Activated T-helper 1 cell treated with anti-CD3 and anti-CD28 coated beads, Interleukin-2, amount 50 U/mL, for 16 hours (primary cell): ENCODE measurements at places on chromosomes 16 and 17.

DNA sequence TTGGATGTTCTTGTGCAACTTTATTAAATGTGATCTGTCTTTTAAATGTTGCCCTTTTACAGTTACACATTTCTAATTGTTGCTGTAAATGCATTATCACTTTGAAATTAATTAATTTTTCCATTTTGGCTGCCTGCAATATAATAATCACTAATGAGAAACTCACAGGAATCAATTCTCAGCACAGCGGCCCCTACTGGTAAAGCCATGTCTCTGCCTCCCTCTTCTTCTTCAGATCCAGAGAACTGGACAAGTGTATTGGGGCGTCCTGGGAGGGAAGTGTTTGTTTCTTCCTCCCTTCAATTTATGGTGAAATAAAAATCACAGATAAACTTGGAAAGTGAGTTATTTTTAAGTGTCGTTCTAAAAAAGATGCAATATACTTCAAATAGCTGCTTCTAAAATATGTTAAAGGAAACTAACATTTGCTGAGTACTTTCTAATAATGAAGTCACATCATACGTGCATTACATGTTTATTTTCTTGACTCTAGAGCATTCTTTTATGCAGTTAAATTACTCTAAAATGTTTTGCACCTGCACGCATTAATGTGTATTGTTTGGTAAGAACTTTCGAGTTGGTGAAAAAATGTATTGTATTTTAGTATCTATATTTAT, 338.0 kb downstream of the WWOX start:
- DNase-seq = peak; percentile 0

DNA sequence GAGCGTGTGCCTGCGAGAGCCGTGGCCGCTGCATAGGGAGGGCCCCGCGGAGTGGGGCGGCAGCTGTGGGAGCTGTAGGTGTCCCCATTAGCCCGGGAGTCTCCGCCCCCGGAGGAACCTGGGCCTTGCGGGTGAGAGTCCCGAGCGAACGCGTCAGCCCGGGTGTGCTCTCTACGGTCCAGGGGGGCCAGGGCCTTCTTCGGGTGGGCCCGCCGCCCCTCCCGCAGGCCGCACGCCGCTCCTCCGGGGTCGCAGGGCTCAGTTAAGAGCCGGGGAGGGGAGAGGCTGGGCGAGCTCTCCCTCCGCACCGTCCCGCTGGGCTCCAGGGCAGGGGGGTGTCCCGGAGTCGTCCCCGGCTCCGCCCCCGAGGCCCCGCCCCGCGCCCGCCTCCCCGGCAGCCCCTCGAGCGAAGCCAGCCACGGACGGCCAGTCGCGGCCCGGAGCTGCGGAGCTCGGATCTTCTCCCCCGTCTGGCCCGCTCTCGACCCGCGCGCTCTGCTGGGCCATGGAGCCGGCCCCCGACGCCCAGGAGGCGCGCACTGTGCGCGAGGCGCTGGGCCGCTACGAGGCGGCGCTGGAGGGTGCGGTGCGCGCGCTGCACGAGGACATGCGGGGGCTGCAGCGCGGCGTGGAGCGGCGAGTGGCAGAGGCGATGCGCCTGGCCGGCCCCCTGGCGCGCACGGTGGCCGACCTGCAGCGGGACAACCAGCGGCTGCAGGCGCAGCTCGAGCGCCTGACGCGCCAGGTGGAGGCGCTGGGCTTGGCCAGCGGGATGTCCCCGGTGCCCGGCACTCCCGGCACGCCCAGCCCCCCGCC, at the start of gene SMTNL2:
SMTNL2 (plus strand) TSS at position 429 of the 816 bp plus-strand sequence; CDS start at position 506, 77 bp downstream.
- no peak for DNase-seq

- DNase-seq = no peak
Measured at GRCh38 chr16:5607169-5607568, 509.6 kb upstream of the EEF2KMT start.

DNA sequence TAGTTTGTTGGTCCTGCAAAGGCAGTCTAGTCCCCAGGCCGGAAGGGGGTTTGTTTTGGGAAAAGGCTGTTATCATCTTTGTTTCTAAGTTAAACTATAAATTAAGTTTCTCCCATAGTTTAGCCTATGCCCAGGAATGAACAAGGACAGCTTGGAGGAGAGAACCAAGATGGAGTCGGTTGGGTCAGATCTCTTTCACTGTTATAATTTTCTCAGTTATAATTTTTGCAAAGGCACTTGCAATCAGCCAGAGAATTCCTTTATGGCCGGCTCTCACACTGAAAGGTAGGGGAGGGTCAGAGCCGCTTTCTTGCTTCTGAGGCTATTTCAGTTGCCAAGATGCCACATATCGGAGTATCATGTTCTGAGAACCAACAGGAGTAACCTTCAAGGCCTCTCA, 59.2 kb upstream of the ATF7IP2 start:
- no peak for DNase-seq

- DNase-seq = no peak
Measured at GRCh38 chr16:12132290-12132689, 155.8 kb downstream of the SNX29 start.

- no peak for DNase-seq
Measured at GRCh38 chr16:61413021-61413420, 623.2 kb downstream of the CDH8 start.

DNA sequence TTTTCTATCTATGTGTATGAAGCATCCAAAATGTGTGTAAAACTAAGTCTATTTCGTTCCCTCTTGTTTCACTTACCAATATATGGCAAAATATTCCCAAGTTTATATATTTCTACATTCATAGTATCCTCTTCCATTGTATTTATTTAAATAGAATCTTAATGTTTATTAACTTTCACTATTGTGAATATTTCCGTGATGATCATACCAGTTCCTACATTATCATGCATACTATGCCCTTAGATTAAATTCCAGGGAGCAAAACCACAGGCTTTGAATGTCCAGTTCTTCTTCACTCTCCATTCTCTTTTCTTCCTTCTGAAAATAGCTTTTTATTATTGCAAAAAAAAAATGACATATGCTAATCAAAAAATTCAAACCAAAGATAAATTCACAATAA, 4.0 kb downstream of the MAP2K6 start:
- DNase-seq = no peak

DNA sequence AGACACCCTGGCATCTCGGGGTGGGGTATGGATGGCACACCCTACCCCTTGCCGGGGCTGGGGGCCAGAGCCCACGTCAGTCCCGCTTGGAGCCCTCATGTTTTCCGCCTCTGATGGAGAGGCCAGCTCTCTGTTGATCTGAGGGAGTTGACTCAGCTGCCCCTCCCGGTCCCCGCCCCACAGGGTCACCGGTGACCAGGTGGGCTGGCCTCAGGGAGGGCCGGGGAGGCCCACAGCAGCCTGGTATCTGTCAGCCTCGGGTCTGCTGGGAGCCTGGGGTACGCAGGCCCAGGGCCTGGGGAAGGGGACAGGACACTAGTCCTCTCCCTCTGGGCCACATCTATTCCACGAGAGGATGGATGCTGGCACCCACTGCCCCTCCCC, 109.5 kb upstream of the CIBAR2 start:
- DNase-seq = no peak

DNA sequence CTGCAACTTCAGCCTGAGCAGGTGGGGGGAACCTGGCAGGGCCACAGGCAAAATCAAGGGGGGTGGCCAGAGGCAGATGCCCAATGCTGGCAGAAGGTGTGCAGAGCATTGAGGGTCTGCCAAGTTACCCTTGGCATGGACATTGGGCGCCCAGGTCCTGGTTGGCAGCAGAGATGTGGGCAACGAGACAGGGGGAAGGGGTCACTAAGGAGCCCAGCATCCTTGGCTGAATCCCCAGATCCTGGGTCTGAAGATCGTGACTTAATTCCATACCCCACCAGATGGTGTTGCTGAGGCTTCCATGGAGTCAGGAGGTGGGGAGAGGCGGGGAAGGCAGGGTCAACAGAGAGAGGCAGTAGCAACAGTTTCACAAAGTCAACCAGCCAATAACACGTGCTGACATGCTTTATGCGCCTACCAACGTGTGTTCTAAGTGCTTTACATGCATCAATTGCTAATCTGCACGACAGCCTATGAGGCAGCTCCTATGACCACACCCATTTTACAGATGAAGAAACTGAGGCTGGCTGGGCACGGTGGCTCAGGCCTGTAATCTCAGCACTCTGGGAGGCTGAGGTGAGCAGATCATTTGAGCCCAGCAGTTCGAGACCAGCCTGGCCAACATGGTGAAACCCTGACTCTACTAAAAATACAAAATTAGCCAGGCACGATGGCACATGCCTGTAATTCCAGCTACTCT, 83.3 kb downstream of the GSG1L start:
- no peak for DNase-seq

DNA sequence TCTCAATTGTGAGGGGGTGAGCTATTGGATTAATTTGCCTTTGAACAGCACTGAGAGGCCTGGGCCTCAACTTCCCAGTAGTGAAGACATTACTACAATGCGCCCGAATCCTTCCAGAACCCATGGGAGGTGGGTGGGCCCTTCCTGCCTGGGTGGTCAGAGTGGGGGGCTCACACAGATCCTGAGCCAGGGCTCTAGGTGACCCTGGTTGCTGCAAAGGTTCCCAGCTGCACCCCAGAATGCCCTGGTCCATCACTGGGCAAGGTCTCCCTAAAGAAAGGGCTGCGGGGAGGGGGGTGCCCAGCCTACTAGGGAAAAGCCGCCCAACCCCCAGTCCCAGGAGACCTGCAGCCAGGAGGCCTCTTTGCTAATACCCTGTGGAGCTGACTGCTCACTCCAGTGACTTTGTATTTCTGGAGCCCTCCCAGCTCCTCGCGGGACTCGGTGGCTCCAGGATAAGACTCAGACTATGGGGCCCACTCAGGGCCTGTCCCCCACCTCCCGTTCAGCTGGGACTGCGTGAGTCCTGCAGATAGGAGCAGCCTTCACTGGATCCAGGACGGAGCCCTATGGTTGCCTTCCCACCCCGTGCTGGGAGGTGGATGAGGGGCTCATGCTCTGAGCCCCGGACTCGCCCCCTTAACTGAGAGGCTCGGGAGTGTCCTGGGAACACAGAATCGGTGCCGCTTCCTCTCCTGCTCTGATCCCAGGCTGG, 40.2 kb downstream of the SLC7A5 start:
- DNase-seq = no peak

- no peak for DNase-seq
Measured at GRCh38 chr17:58325976-58326468, 2.6 kb downstream of the TSPOAP1 start.

DNA sequence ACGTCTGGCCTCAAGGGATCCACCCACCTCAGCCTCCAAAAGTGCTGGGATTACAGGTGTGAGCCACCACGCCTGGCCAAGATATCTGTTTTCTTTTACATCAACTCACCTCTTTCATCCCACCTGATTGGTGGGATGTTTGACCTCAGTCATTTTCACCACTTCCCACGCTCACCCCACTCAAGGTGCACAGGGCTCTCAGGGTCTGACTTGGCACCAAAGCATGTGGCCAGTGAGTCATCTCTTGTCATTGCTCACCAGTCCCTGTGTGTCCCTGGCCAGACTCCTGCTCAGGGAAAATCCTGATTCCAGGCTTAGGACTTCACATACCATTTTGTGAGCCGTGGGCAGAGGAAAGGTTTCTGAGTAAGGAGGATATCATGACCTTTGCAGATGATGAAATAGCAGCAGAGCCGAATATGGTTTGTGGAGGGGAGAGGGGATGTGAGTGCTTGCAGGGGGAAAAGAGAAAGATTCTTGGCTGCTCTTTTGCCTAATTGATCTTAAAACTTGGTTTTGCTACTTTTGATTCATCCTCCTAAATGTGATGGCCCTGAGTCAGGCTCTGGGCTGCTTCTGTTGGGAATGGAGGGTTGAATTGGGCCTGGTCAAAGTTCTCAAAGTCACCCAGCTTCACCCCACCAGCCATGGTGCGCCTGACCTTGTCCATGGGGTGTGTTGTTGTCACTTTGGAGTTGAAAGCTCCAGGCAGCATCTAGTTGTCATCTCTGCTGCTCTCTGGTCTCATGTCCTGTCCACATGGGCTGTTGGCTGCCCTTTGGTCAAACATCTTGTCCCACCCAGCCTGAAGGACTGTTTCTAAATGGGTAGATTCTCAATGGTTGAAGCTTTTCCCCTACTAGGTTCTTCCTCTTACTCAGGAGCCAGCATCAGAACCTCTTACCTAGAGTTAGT, 6.0 kb upstream of the KCNH6 start:
- no peak for DNase-seq

DNA sequence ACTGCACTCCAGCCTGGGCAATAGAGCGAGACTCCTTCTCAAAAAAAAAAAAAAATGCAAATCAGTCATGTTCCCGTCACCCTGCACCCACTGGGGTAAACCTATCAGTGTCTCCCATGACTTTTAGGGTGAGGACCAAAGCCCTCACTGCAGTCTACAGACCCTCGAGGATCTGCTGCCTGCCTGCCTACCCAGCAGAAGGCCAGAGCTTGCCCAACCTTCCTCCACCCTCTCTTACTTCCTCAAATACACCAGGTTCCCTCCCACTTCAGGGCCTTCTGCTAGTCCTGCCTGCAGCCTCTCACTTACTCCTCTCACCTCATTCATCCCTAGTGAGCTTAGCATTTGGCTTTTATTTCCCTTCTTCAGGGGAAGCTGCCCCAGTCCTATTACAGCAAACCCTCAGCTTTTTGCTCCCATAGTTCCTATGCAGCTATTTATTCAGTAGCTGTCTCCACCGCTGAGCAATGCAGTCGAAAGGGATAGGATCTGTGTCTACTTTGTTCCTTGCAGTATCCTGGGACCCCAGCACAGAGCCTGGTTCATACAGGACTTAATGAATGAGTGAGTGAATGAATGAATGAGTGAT, 17.8 kb upstream of the TOB1 start:
- no peak for DNase-seq

GRCh38 chr17:79023180-79023705, 726 bp upstream of the C1QTNF1 start:
- no peak for DNase-seq

DNA sequence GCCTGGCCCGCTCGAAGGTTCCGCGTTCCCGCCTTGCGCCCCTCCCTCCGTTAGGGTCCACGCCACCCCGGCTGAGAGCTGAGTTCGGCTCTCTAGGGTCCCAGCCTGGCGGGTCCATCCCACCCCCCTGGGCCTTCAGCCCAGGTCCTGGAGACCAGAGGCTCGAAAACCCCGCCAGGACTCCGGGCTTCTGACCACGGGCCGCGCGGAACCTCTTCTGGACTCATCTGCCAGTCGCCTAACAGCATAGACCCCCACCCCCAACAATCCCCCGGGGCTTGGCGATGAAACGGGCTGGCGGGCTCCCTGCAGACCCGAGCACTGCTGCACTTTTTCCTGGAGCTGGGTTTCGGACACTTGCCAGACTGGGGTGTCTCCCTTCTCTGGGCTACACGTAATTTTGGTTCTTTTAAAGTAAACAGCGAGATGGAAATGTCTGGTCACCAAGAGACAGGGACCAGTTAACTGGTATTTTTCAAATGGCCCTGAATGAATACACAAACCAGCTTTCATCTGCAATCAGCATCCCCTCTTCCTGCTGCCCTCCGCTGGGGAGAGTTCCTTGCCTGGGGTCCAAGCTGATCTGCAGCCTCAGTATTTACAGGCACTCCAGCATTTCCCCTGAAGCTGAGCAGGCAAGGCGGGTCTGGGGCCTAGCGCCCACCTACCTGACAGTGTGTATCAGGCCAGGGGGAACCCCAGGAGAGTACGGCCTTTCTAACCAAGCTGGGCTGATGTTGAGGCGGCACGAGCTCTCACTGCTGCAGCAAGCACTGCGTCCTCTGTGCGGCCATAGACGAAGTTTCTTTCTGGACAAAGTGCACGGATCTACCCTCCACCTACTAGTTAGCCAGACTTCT, 639 bp upstream of the TRIM65 start:
- DNase-seq = no peak
